ENCODE measurements at places on chromosomes 1 and 21.

GRCh38 chr1:38287036-38287435, 240.4 kb upstream of the POU3F1 start:
- DNase-seq = no peak

GRCh38 chr1:229217716-229218115, 53.2 kb upstream of the RAB4A start:
- no peak for DNase-seq

- DNase-seq = no peak
Observed at GRCh38 chr1:63413394-63413793, 46.0 kb downstream of the ALG6 start.

DNA sequence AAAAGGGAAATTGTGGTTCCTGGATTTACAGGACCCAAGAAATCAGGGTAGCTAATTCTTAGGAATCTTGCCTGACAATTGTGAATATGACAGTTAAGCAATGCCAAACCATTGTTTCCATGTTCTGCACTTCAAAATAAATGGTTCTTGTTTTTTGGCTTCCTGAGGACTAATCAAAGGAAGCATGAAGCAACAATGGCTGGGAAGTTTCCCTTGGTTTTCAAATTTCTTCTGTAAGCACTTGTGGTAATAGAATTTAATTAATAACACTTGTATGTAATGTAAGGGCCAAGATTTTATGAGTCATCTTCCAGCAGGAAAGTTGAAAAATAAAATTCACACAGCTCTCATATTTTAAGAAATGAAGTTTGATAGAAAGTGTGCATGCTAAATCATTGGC, 31.7 kb downstream of the JAM2 start:
- no peak for DNase-seq

GRCh38 chr1:240312872-240313271, 221.2 kb downstream of the FMN2 start:
- DNase-seq = peak; percentile 77

GRCh38 chr1:204059970-204060369, 12.9 kb upstream of the SOX13 start:
- no peak for DNase-seq

GRCh38 chr1:37498872-37499617, 15.5 kb downstream of the MEAF6 start:
- DNase-seq = no peak

DNA sequence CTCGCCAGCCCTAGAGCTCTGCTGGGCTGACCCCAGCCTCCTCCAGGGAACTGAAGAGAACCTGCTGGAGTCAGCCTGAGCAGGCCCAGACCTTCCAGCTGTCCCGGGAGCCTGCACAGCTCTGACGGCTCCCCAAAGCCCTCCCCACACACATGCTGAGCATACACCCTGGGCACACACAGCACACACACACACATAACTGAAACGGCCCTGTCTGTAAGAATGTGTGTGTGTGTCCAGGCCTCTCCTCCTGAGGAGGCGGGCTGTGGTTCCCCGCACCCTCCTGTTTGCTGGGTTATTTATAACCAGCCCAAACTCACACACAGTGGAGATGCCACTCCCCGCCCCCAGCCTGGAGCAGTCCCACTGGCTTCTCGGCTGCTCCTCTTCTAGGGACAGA, 20.2 kb downstream of the SDC3 start:
- no peak for DNase-seq

DNA sequence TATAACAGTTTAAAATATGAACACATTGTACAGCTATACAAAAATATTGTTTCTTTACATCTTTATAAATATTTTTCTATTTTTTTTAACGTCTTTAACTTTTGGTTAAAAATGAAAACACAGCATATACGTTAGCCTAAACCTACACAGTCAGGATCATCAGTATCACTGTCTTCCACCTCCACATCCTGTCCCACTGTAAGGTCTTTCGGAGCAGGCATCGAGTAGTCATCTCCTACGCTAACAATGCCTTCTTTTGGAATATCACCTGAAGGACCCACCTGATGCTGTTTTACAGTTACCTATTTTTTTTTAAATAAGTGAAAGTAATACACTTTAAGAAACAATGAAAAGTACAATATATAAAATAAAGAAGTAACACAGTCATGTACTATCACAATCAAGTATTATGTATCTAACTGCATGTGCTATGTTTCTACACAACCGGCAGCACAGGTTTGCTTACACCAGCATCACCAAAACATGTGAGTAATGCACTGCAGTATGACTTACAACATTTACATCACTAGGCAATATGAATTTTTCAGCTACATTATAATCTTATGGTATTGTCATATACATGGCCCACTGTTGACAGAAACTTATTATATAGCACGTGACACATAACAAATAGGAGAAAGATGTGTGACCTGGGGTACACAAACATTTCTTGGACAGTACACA, 254.4 kb downstream of the AKT3 start:
- no peak for DNase-seq

DNA sequence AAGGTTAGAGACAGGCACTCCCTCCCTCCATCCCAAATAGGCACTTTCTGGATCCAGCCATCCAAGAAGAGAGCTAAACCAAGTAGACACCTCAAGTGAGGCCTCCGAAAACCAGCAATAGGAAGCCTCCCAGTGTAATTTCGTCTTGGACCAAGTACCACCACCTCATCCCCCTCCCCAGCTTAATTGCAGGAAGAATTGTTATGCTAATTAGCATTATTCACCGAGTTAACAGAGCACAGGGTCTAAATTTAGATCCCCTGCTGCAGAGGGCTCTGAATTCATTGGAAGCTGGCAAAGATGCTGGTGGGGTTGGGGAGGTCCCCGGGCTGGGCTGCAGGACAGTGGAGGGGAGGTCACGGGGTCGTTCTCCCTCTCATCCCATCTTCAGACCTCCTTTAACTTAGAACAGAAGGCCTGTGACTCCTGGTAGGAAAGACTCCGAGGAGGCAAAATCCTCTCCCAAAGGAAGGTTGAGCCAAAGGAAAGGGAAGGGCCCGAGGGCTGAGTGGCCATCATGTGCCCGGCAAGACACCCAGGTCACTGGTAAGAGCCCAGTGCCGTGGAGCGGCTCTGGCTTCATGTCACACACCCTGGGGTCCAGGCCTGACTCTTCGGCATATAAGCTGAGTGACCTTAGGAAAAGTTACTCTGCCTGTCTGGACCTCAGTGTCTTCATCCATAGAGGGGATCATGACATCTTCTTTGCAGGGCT, 209.2 kb upstream of the GRIK3 start:
- no peak for DNase-seq

DNA sequence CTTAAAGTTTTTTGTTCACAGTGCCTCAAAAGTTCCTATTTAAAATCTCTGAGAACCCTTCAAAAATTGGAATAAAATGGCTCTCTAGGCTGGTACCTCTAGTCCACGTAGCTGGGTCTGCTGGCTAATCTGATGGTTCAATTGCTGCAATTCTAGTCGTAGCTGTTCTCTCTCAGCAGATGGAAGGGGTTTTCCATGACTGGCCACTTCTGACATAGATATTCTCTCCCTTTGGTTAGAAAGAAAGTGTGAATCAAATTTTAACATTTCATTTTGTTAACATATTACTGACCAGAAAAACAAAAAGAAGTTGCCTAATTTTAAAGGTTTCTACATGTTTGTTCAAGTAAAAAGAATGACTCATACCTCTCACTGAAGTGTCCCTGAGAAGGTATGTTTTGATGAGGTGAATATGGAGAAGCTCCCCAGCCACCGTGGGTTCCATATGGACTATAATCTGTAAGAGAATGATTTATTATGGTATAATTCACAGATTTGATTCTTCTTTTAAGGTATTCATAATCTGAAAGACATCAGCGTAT, 29.3 kb upstream of the SERPINC1 start:
- DNase-seq = no peak

- DNase-seq = no peak
Observed at GRCh38 chr1:2206813-2207487, 12.4 kb upstream of the FAAP20 start.

DNA sequence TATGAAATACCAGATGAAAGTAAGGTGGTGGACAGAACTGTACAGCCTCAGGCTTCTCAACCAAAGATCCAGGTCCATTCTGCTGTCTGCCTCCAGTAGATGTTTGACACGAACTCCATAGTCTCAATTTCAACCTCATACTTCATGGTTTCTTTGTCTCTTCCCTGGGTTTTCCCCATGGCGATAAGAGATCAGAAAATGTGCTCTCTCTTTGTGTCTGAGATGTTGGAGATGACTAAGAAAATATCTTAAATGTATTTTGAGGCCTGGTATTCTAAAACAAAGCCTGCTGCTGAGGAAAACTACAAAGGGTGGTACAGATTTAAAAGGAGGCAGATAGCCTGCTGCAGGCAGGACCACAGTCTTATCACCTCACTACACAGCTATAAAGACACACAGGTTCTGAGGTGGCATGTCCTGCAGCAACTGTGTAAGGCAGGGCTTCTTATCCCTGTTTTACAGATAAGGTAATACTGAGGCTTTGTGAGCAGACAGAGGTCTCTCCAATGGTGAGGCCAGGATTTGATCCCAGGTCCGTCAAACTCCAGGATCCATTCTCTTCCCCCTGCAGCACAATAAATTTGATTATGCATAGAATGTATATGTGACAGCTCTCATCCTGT, 40.0 kb upstream of the CACNA1E start:
- DNase-seq = no peak

DNA sequence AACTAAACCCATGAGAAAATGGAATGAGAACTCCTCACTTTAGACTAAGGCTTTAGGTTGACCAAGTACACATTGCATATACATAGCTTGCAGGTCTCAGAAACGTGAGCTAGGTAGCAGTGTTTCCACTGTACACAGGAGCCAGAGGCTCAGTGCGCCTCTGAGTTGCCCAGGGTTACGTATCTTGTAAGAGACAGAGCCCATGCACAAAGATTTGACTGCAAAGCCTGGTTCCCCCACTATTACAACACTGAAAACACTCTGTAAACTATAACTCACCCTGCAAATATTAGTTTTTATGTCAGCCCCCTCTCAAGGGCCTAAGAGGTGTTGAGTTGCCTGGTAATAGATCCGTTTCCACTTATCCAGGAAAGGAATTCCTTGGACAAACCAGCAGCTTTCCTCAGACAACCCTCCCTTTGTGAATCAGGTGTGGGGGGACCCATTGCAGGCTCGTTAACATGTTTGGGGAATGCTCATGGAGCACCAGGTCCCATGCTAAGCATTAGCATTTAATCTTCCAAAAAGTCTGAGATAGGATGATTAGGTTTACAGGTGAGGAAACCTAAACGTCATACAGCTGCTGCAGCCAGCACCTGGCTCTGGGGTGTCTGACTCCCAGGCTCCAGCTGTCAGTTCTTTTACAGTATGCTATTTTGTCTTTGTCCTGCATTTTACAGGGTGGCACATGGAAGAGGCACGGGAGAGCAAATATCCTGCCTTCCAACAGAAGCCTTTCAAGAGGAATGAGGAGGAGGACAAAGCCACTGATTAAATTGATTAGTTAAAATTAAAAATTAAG, 25.7 kb downstream of the TENT5C start:
- no peak for DNase-seq

- DNase-seq = no peak
Observed at GRCh38 chr1:31959521-31960340, 21.6 kb upstream of the PTP4A2 start.

DNA sequence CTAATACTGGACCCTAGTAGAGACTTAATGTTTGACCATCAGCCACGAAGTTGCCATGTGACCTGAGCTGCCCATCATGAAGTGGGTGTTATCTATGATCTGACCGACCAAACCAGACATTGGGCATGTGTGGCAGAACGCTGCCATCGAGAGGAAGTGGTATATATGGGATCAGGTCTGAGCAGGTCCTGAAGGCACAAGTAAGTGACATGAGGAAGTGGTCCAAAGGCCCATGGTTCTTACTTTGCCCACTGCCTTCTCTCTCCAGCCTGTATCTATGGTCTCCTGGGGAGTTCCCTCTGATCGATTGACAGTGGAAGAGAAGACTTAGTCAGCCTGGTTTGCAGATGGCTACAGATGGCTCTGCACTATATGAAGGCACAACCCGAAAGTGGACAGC, 7.9 kb downstream of the SPSB1 start:
- DNase-seq = no peak

GRCh38 chr1:14367451-14367850, 231.0 kb upstream of the KAZN start:
- no peak for DNase-seq

- DNase-seq = no peak
Observed at GRCh38 chr1:198234520-198235251, 77.9 kb downstream of the NEK7 start.

DNA sequence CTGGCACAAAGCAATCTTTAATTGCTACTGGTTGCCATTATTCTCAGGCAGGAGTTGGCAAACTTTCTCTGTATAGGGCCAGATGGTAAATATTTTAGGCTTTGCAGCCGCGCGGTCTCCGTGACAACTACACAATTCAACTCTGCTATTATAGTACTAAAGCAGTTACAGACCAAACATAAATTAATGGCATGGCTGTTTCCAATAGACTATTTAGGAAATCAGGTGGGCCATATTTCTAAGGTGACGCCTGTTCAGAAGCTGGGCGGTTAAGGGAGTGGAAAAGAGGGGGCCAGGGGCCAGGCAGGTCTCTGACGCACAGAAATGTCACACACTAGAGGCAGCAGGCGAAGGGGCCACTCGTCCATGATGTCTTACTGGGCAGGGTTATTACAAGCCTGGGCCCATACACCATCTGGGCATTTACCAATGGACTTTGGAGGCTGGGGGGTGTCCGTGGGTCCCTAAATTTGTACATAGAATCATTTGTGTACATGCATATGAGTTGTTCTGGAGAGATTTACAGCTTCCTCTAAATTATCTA, 80.1 kb downstream of the STUM start:
- DNase-seq = no peak

DNA sequence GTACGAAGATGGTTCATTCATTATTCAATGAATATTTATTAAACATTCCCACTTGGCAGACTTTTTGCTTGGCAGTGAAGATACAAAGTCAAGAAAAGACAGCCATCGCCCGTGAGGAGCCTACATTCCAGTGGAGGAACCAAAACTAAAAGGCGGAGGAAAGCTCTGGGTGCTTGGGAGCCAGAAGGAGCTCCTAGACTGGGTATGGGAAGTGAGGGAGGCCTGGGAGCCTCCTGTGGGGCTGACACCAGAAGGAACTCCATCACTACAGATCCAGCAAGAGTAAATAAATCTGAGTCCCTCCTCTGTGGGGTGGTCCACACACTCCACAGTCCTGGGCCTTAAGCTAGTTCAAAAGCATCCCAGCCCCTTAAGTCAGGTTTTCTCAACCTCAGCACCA, 14.9 kb downstream of the RNASEL start:
- DNase-seq = no peak

GRCh38 chr21:35511696-35512162, 462.6 kb upstream of the RUNX1 start:
- no peak for DNase-seq

- DNase-seq = no peak
Observed at GRCh38 chr21:36465478-36465877, 14.4 kb downstream of the CLDN14 start.

DNA sequence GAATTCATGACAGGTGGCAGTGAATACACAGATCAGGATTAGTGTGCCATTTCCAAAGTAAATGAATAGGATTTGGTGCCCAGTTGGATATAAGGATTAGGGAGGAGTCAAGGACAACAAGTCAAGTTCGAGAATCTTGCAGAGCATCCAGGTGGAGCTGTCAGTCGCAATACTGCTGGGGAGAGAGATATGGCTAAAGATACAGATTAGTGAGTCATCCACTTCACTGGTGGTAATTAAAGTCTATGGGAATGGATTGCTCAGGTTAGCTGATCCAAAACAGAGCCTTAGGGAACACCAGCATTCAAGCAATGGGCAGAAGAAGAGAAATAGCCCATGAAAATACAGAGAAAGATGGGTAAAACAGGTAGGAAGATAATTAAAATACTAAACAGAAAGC, 26.8 kb downstream of the BCAS2 start:
- no peak for DNase-seq

GRCh38 chr1:41735631-41736260, 183.0 kb downstream of the HIVEP3 start:
- DNase-seq = no peak

- DNase-seq = no peak
Observed at GRCh38 chr1:219119839-219120238, 53.8 kb upstream of the LYPLAL1 start.
